ENCODE measurements at places on chromosomes 5 and 9. TPM values are rescaled to one million over a fixed set of nuclear protein-coding genes. Genes with fewer than 3 reads are reported as not detected.

Gene F2RL2
- total RNA-seq, result 0.17 TPM

Gene PCDHA5
- total RNA-seq, result 0.24 TPM

Gene ADGRD2
- total RNA-seq, result not detected

Gene PAEP
- total RNA-seq, result not detected

Gene SH2D3C
- 0.19 TPM for total RNA-seq

Gene HEMGN
- not detected for total RNA-seq

Gene PBX3
- total RNA-seq, result 17.5 TPM

Gene DRD1
- total RNA-seq, result not detected

Data from mammary epithelial cell (primary cell).